Activated CD4-positive, CD25-positive, alpha-beta regulatory T cell treated with anti-CD3 and anti-CD28 coated beads, Interleukin-2, amount 50 U/mL, for 24 hours (primary cell): ENCODE measurements at places on chromosomes 7 and 10.

- no peak for ATAC-seq
Observed at GRCh38 chr10:11488126-11488525, 123.3 kb downstream of the USP6NL start.

DNA sequence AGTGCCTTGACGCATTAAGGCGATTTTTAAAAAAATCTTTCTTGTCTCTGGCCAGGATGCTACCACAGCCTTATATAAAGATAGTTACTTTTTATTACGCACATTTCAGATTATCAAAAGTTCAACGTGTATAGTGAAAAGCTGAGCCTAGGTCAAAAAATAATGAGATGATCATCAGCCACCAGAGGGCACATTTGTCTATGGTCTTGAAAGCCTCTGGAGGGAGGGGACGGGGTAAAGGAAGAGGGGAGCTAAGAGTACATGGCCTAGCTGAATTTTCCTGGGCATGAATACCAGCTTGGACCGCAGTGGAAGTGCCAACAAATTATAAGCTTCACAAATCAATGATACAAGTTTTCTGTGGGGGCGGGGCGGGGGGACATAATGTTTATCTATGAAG is 285.9 kb upstream of the SMIM30 start:
- ATAC-seq, result no peak

GRCh38 chr7:89238156-89238555 is 442.6 kb upstream of the TEX47 start:
- no peak for ATAC-seq

GRCh38 chr7:90680484-90680883 is 84.4 kb downstream of the CDK14 start:
- ATAC-seq, result no peak

DNA sequence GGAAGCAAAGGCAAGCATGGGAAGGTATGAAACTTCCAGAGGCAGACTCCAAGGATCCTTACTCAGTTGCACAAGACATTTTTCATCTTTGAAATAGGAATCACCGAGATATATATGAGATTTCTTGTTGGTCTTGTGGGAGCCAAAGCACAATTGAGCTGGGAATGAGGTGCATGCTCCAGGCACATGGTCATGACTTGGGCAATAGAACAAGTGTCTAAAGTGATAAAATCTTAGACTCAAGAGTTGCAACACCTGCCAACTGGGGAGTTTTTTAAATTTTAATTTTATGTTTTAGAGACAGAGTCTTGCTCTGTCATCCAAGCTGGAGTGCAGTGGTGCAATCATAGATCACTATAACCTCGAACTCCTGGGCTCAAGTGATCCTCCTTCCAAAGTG is 169.5 kb upstream of the ADCY1 start:
- no peak for ATAC-seq

GRCh38 chr10:71483885-71484751 is 87.4 kb downstream of the CDH23 start:
- no peak for ATAC-seq

GRCh38 chr10:117164592-117165537 is 26.8 kb upstream of the VAX1 start:
- ATAC-seq, result no peak

GRCh38 chr10:71345694-71346093 is 26.6 kb downstream of the SLC29A3 start:
- ATAC-seq, result no peak

DNA sequence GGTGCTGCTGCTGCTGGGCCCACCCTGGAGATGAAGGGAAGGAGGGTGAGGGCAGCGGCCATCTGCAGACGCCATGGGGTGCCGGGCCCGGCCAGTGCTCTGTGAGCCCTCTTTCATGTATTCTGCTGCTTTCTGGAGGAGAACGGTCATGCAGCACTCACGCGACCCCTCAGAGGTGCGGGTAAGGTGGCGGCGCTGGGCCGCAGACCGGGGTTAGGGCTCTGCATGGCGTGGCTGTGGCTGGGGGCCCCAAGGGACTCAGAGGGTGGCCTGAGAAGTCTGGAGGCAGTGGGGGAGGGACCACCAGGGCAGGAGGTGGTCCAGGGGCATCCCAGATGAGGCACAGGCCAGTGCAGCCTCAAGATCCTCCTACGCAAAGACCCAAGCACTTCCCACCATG is 275.5 kb downstream of the ELFN1 start:
- ATAC-seq, result no peak

DNA sequence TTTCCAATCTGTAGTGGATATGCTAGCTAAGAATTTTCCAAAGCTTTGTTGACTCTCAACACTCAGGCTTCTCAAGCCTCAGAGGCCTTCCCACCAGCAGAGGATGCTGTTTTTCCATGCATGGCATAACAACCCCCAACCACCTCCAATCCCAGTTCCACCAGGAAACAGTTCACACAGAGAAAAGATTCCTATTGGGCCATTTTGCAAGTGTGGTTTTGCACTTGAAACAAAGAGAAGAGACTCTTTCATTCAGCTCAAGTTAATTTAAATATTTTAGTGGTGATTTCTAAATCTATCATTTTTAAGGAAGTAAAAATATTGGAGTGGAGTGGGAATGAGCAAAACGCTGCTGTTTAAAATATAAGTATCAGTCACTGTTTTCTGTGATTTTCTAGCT is 105.6 kb upstream of the COL1A2 start:
- ATAC-seq, result no peak
